Activated CD8-positive, alpha-beta memory T cell treated with anti-CD3 and anti-CD28 coated beads for 24 hours (primary cell): ENCODE measurements at places on chromosomes 13 and 19.

DNA sequence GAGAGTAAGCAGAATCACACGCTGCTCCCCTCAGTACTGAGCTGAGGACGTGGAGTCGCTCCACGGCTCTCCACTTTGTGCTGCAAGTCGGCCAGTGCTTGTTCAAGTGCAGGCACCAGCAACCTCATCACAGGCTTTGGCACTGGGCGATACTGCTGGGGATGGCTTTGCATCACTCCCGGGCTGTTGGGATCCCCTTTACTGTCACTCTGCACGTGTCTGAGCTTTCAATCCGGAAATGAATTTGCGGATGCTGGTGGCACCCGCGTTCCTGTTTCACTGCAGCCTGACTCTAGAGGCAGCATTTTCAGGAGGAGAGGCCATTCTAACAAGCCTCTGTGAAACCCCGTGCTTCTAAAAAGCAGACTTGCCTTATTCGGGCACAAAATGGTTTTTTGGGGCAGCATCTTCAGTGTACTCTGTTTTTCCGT lies 19.1 kb downstream of the SMARCA4 start:
- DNase-seq = no peak

- DNase-seq = no peak
Observed at GRCh38 chr13:74645586-74645985, 511.4 kb upstream of the KLF12 start.

GRCh38 chr13:20869540-20869939 lies 33.0 kb downstream of the XPO4 start:
- no peak for DNase-seq

- DNase-seq = no peak
Observed at GRCh38 chr13:84662491-84662890, 780.2 kb upstream of the SLITRK1 start.

- DNase-seq = no peak
Observed at GRCh38 chr19:50300051-50300450, 29.1 kb downstream of the KCNC3 start.

- no peak for DNase-seq
Observed at GRCh38 chr19:41327076-41327575, 17.2 kb downstream of the CCDC97 start.

DNA sequence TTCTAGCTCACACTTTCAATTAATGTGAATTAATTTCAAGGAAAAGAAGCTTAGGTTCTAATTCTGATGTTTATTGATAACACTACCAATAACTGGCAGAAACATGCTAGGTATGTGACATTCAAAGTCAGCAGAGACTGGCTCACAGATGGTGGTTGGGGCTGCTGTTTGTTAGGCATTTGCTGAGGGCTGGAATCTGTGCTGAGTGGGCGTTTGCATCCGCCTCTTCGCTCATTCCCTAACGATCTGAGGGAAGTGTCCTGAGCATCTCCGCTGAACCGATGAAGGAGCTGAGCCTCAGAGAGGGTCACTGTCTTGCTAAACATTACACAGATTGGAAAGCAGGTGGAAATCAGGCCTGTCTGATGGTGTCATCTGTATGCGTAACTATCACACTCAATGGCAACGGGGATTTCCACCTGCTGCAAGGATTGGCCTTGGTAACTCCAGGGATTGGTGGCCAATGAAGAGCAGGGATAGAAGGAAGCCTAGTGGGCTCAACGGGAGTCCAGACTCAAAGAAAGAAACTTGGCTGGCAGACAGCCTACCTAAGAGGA lies 338.9 kb downstream of the TEX29 start:
- no peak for DNase-seq

DNA sequence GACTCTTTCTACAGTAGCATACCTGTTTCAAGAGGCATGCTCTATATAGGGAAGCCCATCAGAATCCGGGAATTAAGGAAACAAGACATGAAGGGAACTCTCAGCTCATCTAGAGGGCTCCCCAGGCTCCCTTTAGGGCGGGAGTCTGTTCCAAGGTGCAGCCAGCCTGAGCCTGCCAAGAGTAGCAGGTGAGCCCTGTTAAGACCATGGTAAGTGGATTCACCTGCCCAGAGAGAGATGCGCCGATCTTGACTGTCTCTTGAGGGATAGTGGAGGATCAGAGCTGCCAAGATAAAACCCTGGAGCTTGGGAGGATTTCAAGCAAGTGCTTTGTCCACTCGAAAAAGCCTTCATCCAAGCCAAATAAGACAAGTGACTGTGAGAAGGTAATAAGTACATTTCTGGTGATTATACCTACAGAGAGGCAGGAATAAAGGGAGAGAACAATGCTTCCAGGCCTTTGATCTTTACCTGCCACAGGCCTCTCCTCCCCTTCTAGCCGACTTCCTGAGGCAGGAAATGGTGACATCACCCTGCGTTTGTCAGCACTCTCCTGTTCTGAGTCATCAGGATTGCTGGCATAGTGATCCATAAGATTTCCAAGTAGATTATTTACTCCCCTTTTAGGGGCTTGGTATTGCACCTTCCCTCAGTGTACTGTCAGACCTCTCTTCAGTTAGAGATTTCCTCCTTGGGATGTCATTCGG lies 31.5 kb downstream of the KLF5 start:
- no peak for DNase-seq

DNA sequence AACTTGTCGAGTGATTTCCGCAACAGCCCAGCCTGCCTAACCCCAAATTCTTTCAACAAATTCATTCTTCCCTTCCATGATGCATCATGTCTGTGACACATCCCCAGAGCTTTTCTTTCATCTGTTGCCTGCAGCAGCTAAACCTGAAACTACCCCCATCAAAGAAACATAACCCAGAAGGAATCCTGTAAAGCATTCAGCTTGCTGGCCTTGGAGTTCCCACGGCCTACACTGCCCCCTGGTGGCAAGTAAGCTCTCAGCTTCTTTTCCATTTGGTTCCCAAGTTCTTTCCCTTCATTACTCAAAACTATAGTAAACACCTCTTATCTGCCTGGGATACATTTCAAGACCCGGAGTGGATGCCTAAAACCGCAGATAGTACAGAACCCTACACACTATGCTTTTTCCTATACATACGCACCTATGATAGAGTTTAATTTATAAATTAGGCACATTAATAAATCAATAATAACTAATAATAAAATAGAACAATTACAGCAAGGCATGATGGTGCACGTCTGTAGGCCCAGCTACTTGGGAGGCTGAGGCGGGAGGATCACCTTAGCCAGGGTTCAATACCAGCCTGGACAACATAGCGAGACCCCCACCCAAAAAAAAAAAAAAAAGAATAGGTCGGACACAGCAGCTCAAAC lies 7.4 kb downstream of the ETHE1 start:
- DNase-seq = peak; percentile 88

DNA sequence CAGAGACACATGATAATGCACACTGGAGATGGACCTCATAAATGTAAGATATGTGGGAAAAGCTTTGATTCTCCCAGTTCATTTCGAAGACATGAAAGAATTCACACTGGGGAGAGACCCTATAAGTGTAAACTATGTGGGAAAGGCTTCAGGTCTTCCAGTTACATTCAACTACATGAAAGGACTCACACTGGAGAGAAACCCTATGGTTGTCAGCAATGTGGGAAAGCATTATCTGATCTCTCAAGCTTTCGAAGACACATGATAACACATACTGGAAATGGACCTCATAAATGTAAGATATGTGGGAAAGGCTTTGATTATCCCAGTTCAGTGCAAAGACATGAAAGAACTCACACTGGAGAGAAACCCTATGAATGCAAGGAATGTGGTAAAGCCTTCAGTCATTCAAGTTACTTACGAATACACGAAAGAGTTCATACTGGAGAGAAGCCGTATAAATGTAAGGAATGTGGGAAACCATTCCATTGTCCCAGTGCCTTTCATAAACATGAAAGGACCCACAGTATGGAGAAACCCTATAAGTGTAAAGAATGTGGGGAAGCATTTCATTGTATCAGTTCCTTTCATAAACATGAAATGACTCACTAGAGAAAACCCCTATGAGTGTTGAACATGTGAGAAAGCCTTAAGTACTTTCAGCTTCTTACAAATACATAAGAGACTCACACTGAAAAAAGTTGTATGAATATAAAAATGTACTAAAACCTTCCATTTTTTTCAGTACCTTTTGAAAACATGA lies 14.7 kb downstream of the ZNF441 start:
- DNase-seq = no peak

DNA sequence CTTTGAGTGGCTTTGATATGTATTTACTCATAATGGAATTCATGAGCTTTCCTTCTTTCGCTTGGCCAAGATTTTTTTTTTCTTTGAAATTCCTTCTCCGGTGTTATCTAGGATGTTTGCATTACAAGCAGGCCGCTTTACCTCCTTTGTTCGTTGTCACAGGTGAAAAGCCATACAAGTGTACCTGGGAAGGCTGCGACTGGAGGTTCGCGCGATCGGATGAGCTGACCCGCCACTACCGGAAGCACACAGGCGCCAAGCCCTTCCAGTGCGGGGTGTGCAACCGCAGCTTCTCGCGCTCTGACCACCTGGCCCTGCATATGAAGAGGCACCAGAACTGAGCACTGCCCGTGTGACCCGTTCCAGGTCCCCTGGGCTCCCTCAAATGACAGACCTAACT lies 16.7 kb downstream of the KLF5 start:
- no peak for DNase-seq

- DNase-seq = no peak
Observed at GRCh38 chr19:492091-492531, 4.2 kb upstream of the MADCAM1 start.

- DNase-seq = peak; percentile 82
Observed at GRCh38 chr19:632579-633067, 714 bp downstream of the POLRMT start.

- no peak for DNase-seq
Observed at GRCh38 chr19:18456974-18457373, 19.0 kb upstream of the ISYNA1 start.

DNA sequence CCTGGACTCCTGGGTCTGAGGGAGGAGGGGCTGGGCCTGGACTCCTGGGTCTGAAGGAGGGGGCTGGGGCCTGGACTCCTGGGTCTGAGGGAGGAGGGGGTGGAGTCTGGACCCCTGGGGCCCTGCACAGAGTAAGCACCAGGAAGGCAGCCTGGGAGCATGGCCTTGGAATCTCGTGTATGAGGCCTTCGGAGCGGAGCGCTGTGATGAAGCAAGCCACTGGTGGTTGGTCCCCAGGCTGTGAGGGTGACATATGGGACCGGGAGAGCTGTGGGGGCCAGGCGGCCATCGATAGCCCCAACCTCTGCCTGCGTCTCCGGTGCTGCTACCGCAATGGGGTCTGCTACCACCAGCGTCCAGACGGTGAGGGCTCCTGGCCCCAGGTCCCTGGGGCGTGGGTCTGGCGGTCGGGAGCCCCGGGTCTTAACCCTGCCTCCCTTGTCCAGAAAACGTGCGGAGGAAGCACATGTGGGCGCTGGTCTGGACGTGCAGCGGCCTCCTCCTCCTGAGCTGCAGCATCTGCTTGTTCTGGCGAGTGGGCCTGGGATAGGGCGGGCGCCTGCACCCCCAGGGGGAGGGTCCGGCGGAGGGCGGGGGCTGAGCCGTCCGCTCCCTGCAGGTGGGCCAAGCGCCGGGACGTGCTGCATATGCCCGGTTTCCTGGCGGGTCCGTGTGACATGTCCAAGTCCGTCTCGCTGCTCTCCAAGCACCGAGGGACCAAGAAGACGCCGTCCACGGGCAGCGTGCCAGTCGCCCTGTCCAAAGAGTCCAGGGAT lies 918 bp downstream of the TMEM190 start:
- DNase-seq = no peak

DNA sequence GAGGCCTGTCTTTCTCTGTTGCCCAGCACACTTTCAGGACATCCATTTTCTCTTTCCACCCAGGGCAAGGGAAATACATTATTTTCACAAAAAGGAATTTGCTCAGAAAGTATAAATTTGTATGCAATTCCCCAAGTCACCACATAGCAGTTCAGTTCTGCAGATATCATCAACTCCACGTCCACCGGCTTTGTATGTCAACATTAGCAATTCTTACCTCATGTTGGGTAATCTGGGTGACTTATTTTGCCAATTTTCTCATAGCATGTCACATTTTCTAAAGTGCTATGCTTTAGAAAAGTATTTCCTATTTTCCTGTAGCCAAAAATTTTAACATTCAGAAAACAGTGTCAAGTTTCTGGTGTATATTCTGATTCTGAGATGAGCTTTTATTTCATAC lies 501.8 kb downstream of the EFNB2 start:
- no peak for DNase-seq

DNA sequence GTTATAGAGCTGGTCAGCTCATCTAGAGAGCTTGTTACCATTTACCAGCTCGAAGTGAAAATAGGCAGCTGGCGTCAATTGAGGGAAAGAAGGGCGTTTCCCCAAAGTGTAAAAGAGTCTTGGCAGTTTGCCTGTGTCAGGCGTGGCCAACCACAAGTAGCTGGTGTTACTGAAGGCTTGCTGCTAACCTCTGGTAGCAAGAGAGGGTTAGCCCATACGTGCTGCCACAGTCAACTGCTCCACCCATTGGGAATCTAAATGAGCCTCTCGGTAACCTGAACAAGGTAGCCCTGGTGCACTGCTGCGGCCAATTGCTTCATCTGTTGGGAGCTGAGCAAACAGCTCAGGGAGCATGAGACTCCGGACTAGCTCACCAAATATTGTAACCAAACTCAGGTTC lies 314.9 kb upstream of the SLITRK5 start:
- DNase-seq = no peak

GRCh38 chr19:11465600-11465999 lies 15.2 kb downstream of the ELAVL3 start:
- no peak for DNase-seq

- DNase-seq = peak; percentile 73
Observed at GRCh38 chr13:71290963-71291841, 575.8 kb downstream of the DACH1 start.

DNA sequence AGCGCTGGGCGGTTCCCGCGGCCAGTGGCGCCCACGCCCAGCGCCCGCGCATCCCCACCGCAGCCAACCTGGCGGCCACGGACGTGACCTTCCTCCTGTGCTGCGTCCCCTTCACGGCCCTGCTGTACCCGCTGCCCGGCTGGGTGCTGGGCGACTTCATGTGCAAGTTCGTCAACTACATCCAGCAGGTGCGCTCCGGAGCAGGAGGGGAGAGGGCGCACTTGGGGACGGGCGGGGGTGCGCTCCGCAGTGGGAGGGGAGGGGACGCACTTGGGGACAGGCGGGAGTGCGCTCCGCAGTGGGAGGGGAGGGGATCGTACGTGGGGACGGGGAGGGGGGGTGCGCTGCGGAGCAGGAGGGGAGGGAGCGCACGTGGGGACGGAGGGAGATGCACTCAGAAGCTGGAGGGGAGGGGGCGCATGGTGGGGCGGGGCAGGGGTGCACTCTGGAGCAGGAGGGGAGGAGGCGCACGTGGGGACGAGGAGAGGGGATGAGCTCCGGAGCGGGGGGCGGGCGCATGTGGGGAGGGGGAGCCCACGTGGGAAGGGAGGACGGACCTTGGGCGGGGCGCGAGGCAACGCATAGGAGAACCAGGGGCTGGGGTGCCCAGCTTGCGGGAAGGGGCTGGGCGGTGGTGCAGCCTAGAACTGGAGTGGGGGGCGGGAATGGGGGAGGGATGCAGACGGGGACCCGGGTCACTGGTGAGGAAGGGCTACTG lies 1.5 kb downstream of the KISS1R start:
- no peak for DNase-seq

- no peak for DNase-seq
Observed at GRCh38 chr13:26878438-26878837, 117.9 kb upstream of the GPR12 start.

GRCh38 chr19:2191456-2192310 lies 27.9 kb downstream of the DOT1L start:
- DNase-seq = no peak
